M059J (cell line): ENCODE measurements at places on chromosomes 3 and 15. TPM values are rescaled to one million over a fixed set of nuclear protein-coding genes. Genes with fewer than 3 reads are reported as not detected.

FETUB gene
- total RNA-seq: not detected in 2 replicates

DNA sequence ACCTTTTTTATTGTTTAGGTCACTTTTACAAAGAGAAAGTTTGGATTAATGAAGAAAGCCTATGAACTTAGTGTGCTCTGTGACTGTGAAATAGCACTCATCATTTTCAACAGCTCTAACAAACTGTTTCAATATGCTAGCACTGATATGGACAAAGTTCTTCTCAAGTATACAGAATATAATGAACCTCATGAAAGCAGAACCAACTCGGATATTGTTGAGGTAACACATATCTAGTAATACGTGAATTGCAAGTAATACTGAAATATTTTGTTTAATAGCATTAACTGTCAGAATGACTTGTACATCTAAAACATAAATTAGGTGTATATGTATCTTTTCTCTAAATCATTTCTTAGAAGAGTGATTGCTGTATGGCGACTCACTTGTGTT, 79.8 kb downstream of the MEF2A start:
- no peak for DNase-seq

NEO1 gene
- 7.3 and 16.1 TPM in 2 replicates for total RNA-seq

- DNase-seq: no peak
Measured at GRCh38 chr15:41923401-41923997, 29.6 kb upstream of the SPTBN5 start.

DNA sequence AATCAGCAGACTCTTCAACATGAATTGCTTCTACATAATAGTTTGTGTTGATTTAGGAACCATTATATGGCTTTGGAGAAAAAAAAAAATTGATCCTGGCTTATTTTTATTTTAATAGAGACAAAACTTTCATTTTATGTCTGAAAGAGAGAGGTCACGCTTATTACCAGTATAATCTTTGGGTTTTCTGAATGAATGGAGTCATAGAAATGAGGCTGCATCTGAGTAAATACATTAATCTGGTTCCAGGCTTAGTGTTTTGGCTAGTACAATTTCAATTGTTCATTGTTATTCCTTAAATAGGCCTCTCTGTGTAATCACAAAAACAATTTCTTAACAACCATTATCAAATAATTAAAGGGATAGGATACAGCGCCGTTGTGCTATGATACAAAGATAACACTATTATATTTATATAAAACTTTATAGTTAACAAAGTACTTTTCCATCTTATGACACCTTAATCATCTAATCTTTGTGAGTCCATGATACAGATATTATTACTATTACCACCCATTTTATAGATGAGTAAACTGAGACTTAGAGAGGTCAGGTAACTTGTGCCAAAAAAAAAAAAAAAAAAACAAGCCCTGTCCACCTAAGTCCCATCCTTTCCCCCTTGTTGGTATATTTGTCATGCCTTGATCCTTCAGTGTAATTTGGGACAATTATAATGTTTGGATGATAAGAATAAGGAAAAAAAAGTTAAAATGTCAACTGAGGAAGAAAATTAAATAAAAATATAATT, 41.8 kb upstream of the GOLM2 start:
- no peak for DNase-seq

GRCh38 chr3:22982981-22983587, 220.0 kb upstream of the UBE2E2 start:
- peak; percentile 7 for DNase-seq

RBMS3 gene
- 7.9 and 12.1 TPM in 2 replicates for total RNA-seq

DNA sequence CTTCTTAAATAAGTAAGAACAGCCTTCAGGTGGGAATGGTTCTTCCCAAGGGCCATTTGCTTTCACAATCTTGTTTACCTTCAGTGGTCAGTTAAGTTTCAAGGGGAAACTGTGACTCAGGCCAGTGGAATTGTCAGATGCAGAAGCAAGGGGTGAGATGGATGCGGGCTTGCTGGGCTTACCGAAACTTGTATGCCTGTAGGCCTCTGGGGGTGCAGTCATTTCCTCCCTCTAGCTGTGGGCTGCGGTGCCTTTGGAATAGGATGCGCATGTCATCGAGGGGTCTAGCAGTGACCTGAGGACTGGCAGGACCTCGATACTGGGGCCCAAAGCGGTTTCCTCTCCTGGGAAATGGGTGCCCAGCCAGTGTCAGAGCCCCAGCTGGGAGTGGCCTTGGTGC, 121.6 kb downstream of the EEFSEC start:
- DNase-seq: peak; percentile 100

SLC12A1 gene
- total RNA-seq: 0.05 TPM in 1 of 2 replicates, not detected in the other

CHDH gene
- total RNA-seq: 0.07 and 0.17 TPM in 2 replicates

RBM6 gene
- total RNA-seq: 13.4 and 21.7 TPM in 2 replicates

CTXND1 gene
- total RNA-seq: not detected in 2 replicates

DNA sequence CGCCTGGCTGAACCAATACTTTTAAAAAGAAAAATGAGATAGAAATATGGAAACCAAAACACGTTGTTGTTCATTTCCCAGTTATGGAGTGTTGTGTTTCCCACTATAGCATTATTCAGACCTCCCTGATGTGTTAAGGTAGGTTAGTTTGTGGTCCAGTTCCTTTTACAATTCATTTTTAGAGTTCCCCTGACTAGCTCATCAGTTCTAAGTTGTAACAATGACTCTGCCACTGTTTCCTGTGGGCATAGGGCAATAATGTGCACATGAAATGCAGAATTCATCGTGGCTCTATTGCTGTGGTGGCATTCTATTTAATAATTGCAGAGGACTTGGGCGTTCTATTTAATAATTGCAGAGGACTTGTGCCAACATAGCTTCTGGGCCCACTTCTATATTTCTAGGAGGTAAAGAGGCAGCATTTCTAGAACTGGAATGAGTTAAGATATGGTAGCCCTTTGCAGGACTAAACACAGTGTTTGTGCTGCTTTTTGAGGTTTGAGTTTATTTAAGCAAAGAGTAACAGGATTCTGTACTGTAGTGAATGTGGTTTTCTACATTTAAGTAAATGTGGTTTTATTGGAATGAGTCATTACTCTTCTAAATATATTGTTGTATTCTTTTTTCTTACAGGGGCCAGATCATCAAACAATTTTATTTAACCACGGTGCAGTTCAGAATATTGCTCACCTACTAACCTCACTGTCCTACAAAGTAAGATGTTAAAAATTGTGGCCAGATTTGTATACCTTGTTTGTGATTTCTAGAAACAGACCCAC, 47.5 kb downstream of the ARMC8 start:
- DNase-seq: peak; percentile 83

CHP1 gene
- total RNA-seq: 81.7 and 92.7 TPM in 2 replicates

DNA sequence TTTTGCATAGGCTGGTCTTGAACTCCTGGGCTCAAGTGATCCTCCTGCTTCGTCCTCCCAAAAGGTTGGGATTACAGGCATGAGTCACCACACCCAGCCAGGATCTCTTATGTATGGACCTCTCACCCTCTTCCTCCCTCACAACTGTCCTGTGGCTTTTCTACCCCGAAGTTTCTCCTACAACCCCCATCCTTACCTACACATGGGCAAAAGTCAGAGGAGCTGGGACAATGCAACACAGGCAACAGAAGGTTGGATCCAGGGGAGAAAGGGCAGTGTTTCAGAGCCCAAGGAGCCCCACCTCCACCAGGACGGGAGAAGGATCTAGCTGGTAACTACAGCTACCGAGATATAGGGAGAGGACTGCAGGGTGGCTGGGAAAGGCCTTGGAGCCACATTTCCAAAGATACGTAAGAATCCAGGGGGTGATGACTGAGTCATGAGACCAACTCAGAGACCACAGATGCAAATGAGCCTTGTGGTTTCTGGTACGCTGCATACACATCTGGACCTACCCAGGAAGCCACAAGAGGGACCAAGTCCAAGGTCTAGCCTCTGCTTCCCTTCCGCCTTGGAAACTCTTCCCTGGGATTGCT, 13.6 kb downstream of the IGDCC4 start:
- peak; percentile 97 for DNase-seq

ISLR gene
- total RNA-seq: not detected in 2 replicates

GRCh38 chr3:187567021-187567420, 103.2 kb downstream of the SST start:
- DNase-seq: peak; percentile 73

- DNase-seq: no peak
Measured at GRCh38 chr15:26525096-26525495, 247.8 kb downstream of the GABRB3 start.

GRCh38 chr15:72233769-72234168, 2.8 kb upstream of the PKM start:
- no peak for DNase-seq

GRCh38 chr3:105527949-105528348, 161.2 kb downstream of the ALCAM start:
- DNase-seq: peak; percentile 86

- DNase-seq: peak; percentile 65
Measured at GRCh38 chr3:140247775-140248174, 312.8 kb downstream of the CLSTN2 start.

DNA sequence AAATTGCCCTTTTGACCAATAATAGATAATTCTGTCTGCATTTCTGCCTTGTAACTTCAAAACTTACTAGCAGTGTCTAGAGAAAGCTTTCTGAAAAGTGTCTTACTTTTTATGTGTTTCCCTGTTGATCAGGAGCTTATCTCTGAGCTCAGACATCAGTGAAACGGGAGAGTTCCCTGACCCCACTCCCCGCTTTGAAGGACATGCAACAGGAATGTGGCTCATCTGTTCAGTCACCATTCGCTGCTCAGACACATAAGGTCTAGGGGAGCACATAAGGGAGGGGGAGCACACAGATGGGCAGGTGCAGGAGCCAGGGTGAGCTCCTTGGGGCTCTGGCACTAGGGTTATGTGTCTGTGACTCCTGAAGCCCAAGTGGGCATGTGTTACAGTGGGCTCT, 205.0 kb downstream of the FEZF2 start:
- DNase-seq: no peak

GRCh38 chr3:196645096-196645495, 5.6 kb downstream of the NRROS start:
- DNase-seq: no peak
